Renal cortex interstitium (tissue), 15 donors: ENCODE measurements at places on chromosomes 2 and 18. TPM values are rescaled to one million over a fixed set of nuclear protein-coding genes. Genes with fewer than 3 reads are reported as not detected.

DNA sequence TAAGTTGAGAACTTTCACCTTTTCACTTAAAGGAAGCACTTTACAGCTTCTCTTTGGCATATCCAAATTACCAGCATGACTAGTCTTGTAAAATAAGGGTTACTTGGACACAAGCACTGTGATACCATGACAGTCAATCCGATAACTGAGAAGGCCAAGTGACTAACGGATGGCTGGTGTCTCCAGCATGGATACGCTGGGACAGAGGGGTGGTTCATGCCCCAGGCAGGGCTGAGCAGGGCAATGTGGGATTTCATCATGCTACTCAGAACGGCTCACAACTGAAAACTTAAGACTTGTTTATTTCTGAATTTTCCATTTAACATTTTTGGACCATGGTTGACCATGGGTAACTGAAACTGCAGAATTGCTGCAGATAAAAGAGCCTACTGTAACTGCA lies 43.1 kb upstream of the GPR155 start:
- DNase-seq = no peak

- no peak for DNase-seq
Observed at GRCh38 chr2:159585622-159586021, 30.7 kb downstream of the BAZ2B start.

GRCh38 chr2:46836295-46837111 lies 79.1 kb downstream of the MCFD2 start:
- no peak for DNase-seq

GRCh38 chr18:70139138-70139537 lies 66.3 kb downstream of the RTTN start:
- DNase-seq = no peak

DNA sequence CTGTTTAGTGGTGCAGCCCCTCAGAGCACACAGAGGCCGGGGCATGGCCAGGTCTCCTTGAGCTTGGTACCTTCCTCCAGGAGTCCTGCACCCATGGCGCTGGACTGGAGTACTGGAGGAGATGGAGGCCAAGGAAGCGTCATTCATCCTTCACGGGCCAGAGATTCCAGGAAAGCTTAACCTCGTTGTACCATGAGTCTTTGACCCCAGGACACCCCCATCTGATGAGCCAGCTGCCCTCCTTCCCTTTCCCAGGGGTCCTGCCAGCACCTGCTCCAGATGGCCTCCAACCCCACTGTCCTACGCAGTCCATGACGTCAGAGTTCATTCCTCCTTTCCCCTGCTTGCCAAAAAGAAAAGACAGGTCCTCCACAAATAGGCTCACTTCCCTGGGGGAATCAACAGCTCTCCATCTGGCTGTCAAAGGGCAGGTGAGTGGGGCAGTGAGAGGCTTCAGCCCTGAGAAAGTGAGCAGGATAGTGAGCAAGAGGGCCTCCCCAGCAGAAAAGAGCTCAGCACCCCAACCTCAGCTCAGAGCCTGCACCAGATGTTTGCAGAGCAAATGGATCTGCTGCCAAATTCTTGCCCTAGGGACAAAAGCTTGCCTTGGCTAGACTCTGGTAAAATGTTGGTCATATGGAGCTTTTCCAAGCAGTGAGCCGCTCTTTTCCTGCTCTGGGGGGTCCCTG lies 4.5 kb upstream of the NPPC start:
- no peak for DNase-seq

DNA sequence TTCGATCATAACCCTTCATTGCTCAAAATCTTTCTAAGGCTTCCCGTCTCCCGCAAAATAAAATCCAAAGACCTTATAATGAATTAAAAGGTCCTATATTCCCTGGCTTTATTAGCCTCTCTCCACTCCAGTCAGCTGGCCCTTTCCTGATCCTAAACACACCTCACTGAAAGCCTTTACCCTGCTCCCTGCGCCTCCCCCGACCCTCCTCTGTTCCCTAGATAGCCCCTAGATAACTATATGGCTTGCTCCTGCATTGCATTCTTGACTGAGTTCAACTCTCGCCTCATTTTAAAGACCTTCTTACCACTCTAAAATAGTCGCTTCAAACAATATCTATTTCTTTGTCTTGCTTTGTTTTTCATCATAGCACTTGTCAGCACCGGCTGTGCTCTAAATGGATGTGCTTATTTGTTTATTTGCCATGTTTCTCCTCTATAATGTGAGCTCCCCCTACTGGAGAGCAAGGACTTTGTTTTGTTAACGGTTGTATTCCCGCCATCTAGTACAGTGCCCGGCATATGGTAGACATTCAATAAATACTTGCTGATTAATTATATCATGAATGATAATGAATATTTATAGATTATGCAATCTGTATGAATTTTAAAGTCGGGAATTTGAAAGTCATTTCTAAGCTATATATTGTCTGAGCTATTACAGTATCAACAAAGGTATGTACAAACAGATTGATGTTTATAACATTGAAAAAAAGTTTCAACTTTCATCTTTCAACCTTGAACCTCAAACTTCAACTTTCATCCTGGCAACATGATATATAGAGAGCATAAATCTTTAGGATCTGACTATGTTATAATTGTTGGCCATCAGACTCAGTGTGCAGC lies 32.4 kb upstream of the VIT start:
- DNase-seq = peak; percentile 65

- no peak for DNase-seq
Observed at GRCh38 chr2:206345606-206346005, 71.1 kb downstream of the ZDBF2 start.

DNA sequence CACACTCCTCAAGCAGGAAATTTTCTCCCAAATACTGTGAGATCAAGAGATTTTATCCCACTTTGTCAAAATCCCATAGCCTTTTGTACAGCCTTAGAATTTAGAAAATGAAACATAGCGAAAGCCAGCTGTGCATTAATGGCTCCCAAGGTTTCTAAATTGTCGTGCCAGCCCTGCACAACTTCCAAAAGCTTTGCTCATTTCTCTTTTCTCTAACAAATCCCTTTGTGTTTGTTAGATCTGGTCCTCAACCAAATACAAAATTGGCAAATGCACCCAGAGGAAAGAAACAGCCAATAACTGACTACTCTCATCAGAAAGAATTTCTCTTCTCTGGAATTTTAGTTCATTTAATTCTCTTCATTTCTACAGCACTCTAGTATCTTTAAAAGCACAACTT lies 361.1 kb downstream of the INSIG2 start:
- no peak for DNase-seq

- DNase-seq = no peak
Observed at GRCh38 chr2:239380831-239381708, 19.8 kb downstream of the HDAC4 start.

DNA sequence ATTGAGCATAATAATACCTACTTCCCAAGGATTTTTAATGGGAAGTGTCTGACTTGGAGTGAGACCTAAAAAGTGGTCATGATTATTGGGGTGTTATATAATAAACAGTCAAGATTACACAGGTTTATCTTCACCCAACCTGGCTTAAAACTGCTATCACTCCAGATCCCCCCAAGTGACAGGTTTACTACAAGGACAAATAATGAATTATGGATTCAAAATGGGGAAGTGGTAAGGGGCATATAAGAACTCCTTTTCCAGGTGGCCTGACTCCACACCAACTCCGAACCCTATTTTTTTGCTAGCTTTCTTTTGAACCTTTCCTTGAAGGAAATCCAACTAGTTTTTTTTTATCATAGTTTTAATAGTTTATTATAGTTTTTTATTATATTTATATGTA lies 663.0 kb upstream of the FANCL start:
- no peak for DNase-seq

- no peak for DNase-seq
Observed at GRCh38 chr2:102147935-102148334, 5.4 kb downstream of the IL1R1 start.

The ABCB11 gene
- polyA plus RNA-seq = 0.15 TPM

DNA sequence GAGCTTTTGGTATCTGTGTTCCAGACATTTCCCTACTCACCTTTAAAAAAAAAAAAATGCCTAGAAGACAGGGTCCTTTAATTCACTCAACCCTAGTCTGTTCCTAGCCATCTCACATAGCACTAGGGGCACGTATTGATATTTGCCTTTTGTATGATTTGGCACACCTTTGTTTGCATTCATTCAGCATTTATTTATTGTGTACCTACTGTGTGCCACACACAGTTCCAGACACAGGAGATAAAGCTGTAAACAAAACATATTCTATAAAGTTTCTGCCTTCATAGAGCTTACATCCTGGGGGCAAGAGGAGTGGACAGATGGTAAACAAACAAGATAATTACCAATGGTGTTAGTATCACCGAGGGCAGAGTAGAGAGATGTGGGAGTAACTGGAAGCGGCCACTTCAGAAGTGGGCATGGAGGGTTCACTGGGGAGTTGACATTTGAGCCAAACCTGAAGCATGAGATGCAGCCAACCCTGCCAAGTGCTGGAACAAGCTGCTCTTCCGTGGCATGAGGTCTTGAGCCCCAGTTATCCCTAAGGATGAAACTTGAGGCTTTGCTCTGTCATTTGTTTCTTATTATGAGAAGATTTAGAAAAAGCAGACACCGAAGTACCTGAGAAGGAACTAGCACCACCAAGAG lies 18.2 kb downstream of the MAPRE2 start:
- no peak for DNase-seq

GRCh38 chr2:188659656-188660406 lies 314.3 kb upstream of the COL3A1 start:
- no peak for DNase-seq

DNA sequence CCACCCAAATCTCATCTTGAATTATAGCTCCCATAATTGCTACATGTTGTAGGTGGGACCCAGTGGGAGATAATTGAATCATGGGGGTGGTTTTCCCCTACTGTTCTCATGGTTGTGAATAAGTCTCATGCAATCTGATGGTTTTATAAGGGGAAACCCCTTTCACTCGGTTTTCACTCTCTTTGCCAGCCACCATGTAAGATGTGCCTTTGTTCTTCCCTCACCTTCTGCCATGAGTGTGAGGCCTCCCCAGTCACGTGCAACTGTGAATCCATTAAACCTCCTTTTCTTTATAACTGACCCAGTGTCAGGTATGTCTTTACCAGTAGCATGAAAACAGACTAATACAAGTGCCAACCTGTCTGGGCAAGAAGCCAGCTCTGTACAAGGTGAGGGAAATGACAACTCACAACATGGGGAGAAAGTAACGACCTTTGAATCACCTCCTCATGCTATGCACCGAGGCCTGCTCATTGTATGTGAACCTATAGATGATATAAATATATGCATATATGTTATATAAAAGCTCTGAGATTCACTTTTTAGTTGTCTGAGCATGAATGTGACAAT lies 162.2 kb downstream of the ALPK2 start:
- no peak for DNase-seq

- DNase-seq = no peak
Observed at GRCh38 chr2:218252509-218253231, 8.1 kb upstream of the GPBAR1 start.

DNA sequence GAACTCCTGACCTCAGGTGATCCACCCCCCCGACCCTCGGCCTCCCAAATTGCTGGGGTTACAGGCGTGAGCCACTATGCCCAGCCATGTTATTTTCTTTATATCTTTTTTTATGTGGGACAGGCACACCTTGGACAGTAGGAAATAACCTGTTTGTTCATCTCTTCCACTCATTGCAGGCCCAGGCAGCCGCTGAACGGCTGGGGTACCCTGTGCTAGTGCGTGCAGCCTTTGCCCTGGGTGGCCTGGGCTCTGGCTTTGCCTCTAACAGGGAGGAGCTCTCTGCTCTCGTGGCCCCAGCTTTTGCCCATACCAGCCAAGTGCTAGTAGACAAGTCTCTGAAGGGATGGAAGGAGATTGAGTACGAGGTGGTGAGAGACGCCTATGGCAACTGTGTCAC lies 8.4 kb downstream of the CAD start:
- DNase-seq = no peak

The FSIP2 gene
- polyA plus RNA-seq = 3.0 TPM

- DNase-seq = no peak
Observed at GRCh38 chr2:231648579-231649174, 56.0 kb downstream of the TEX44 start.

The ACMSD gene
- polyA plus RNA-seq = 32.6 TPM
